ENCODE measurements at places on chromosomes 3 and 15.
A peak's percentile ranks its signal among the peaks of the same experiment; 100 is the strongest.

DNA sequence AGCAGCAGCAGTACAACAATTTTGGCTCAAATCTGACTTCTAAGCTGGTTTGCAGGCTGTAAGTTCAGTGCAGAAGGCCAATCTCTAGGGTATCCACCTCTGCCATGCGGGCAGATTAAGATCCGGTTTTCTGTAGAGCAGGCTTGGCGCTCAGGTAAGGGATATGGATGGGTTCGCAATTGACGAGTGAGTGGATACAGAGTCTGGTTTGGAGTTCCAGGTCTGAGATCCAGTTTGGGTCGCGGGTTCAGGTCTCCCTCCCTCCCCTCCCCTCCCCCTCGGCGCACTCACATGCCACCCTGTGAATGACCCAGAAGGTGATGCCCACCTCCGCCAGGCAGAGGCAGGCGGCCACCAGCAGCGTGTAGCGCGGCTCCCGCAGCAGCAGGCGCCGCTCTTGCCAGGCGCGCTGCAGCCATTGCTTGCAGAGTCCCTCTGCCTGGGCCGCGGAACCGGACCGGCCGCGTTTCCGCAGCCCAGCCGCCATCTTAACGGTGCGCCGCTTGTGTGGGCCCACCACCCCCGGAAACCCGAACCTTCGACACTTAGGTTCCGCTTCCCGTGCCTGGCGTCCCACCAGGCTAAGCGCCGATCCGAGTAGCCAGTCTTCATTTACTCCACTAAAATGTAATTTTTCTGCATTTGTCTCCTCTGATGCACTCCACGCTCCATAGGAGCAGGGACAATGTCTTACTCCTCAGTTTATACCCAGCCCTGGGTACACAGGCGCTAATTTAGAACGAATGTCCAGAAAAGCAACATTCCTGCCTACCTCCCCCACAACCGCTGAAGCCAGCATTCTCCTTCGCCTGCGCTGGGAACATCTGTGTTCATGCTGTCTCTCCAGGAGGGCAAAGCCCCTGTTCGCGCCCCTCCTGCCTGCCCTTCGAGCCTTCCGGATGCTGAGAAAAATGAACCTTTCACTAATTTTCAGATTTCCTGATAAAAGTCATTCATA lies at the start of gene ALG3:
TSS of gene ALG3 (minus strand) at position 509 of the 958 bp plus-strand sequence. CDS start at position 487, 22 bp downstream.
- DNase-seq = peak; percentile 81

DNA sequence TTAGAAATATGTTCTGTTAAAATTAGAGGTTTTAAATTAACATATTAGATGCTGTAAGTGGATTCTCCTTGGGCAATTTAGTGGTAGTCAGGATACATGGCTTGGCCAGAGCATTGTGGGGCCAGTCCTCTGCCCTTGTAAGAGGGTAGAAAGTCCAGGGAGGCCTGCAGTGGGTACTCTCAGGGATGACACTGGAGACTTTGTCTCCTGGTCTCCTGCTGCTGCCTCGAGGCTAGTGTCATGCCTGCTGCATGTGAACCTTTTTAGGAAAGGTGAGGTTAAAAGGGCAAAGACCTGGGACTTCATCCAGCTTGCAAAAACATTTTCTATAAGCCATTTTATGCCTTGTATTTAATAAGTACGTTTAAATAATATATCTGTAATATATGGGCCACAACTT lies 96.8 kb upstream of the PROK2 start:
- DNase-seq = no peak

GRCh38 chr3:53196575-53197407 lies 35.8 kb downstream of the PRKCD start:
- peak; percentile 20 for DNase-seq

DNA sequence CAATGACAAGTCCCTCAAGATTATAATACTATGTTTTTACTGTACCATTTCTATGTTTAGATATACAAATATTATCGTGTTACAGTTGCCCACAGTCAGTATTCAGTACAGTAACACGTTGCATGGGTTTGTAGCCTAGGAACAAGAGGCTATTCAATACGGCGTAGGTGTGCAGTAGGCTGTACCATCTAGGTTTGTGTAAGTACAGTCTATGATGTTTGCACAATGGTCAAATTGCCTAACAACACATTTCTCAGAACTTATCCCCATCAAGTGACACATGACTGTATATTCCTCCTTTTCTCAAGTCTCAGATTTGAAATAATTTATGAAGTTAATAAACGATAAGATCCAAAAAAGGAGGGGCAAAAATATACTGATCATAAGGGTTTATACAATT lies 21.7 kb downstream of the ZDHHC3 start:
- DNase-seq = no peak

GRCh38 chr3:37709946-37710640 lies 151.6 kb upstream of the CTDSPL start:
- DNase-seq = no peak

All from ACHN (cell line).